ENCODE measurements at places on chromosomes 4 and X. TPM values are rescaled to one million over a fixed set of nuclear protein-coding genes. Genes with fewer than 3 reads are reported as not detected.

VGLL1 gene
- not detected for total RNA-seq

PNMA3 gene
- total RNA-seq, result 1.1 TPM

DNA sequence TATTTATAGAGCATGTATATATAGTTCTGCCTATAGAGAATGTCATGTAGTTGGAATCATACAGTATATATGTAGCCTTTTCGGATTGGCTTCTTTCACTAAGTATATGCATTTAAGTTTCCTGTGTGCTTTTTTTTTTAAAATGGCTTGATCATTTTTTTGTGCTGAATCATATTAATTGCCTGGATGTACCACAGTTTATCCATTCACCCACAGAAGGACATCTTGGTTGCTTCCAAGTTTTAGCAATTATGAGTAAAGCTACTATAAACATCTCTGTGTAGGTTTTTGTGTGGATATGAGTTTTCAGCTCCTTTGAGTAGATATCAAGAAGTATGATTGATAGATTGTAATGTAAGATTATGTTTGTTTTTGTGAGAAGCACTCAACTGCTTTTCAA, 23.8 kb downstream of the PTTG2 start:
- no peak for DNase-seq

DNA sequence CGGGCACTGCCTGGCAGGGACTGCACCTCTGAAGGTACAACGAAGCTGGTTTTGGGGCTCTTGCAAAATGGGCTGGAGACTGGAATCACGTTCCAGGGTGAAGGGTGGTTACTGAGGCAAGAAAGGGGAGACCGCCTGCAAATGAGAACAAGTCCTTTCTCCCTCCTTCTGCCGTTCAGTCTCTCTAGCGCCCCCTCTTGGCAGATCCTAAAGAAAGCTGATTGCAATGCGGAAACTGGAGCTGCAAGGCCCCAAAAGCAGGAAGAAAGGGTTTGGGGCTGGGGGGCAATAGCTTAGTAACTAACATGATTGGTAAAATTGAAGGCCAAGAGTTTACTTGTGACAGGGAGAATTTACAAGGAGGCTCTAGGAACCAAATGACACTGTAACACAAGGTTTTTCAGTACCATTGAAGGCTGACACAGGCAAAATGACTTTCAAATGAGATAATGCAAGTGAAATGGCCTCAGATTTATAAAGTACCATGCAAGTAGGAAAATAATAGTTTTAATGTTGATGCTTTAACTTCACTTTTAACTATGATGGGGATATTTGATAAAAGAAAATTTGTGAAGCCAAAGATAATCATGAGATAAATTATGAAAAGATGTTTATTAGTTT, 222.7 kb upstream of the HAND2 start:
- DNase-seq, result no peak

DNA sequence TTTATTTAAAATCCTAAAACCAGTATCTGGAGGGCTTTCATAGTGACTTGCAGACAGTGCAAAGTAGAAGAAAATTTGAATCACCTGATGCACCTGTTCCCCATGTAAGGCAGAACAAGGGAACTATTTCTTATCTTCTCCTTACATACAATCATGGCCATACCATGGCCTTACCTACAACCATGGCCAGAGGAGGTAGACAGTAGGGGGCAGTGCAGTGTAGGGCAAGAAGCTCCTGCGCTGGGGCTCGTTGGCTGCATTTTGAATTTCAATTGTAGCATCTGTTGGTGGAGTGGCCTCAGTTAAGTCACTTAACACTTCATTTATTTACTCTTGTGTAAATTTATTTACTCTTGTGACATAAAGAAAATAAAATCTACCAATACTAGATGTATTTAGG, 33.0 kb downstream of the GALNTL6 start:
- DNase-seq, result no peak
